Activated CD4-positive, alpha-beta memory T cell treated with anti-CD3 and anti-CD28 coated beads, Interleukin-2, amount 10 ng/mL, durations not matched to agents 7 days and 5 days (primary cell): ENCODE measurements at places on chromosomes 7 and 10.

DNA sequence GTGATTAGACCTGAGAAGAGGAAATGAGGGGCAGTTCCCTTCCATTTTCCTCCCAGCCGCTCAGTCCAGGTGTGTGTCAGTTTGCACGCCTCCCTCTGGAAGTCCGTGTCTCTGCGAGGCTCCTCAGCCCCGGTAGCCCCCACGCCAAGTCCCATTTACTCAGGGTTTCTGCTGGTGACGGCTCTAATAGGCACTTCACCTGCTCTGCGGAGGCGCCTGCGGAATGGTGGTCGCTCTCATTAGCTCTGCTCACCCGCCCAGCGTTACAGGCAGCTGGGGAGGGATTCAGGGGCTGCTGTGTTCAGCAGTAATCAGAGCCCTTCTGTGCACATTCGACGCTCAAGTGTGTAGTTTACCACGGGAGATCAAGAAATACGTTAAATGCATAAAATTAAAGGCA lies 179.9 kb downstream of the MGMT start:
- no peak for DNase-seq

DNA sequence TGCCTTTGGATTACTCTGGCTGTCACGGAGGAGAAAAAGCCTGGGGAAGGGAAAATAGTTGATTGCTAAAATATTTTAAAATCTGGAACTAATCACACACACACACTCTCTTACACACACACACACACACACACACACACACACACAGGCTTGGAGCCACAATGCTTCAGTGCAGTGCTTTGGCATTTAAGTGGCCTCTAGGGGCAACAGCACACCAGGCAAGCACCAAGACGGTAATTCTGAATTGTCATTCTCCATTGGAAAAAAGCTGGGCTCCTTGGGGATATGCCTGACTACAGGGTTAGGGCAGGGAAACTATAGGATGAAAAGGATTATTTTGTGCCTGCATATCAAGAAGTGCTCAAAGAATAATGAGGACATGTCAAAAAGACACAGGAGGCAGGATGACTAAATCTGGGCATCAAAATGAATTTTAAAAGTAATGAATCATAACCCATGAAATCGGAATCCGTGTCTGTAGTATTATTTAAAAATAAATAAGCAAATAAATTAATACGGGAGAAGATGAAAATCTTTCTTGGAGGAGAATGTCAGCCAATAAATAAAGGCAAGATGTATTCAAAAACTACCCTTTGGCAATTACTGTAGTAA lies 30.4 kb upstream of the DDC start:
- DNase-seq: peak; percentile 39

DNA sequence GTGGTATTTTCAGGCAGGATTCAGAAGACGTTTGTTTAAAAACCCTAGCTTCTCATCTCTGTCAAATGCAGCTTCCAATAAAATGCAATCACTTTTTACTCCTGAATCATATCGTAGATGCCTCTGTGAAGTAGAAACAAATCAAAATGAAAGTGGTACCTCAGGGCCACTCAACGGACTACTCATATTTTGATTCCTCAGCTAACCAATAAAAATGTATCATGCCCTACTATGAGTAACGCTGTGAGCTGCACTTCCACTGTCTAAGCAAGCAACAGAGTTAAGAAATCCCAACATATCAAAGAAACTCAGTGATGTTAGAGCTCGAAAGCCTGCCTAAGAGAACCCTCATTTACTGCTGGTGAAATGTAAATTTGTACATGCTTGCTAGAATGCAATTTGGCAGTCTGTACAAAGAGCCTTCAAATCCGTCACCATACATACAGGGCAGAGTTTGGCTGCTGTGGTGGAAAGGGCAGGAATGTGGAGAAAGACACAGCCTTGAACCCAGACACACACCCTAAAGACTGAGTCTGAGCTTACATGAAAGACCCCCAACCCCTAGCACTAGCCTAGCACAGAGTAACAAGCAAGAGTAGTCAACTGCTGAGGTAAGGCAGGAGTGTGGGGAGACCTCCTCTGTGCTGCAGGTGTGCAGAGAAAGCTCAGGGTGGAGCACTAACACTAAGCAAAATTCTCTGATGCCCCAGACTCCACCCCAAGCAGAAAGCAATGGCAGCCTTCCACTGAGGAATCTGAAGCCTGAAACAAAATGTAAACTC lies 151.5 kb downstream of the ANK3 start:
- no peak for DNase-seq

- no peak for DNase-seq
These were observed 65.2 kb downstream of the FAM185A start for GRCh38 chr7:102814025-102814471.

DNA sequence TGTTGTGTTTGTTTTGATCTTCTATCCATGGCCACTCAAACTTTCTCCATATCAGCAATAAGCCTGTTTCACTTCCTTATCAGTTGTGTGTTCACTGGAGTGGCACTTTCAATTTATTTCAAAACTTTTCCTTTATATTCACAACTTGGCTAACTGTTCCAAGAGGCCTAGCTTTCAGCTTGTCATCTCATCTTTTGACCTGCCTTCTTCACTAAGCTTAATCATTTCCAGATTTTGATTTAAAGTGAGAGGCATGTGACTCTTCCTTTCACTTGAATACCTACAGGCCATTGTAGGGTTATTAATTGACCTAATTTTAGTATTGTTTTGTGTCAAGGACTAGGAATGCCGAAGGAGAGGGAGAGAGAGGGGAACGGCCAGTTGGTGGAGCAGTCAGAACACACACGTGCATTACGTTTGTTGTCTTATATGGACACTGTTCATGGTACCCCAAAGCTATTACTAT lies 5.5 kb upstream of the GNAT3 start:
- DNase-seq: no peak

DNA sequence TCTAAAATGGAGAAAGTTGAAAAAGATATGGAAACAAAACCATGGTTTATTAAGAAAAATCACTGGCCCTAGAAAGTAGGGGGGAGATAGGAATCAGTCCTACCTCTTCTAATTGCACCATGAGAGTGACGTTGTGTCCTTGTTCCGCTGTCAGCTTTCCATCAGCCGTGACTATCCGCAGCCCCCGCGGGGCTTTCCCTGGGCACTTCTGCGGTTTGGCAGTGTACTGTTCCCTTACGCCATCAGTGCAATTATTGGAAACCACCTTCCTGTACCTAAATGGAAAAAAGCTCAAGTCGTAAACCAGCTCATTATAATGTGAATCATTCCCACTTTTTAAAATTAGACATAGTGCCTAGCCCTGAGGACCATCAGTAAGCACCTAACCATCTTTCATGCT lies 512.2 kb downstream of the SORCS1 start:
- DNase-seq: no peak
